ENCODE measurements at places on chromosomes 2 and 18. TPM values are rescaled to one million over a fixed set of nuclear protein-coding genes. Genes with fewer than 3 reads are reported as not detected.

Gene LIMS4
- total RNA-seq, result 0.33 TPM

- DNase-seq, result peak; percentile 19
- peaks cover 58% of the 10 kb centered on the region for H3K4me1 ChIP-seq
- H3K4me3 ChIP-seq, result no peak overlapping the region
Observed at GRCh38 chr2:162114271-162114670, 37.8 kb downstream of the GCG start.

GRCh38 chr2:214747992-214748391, 61.5 kb downstream of the BARD1 start:
- no peak overlapping the region for H3K27ac ChIP-seq
- no peaks in the 10 kb centered on the region for H3K4me1 ChIP-seq
- no peak for DNase-seq
- peaks cover 36% of the 10 kb centered on the region for H3K36me3 ChIP-seq
- no peaks in the 10 kb centered on the region for H3K27me3 ChIP-seq

DNA sequence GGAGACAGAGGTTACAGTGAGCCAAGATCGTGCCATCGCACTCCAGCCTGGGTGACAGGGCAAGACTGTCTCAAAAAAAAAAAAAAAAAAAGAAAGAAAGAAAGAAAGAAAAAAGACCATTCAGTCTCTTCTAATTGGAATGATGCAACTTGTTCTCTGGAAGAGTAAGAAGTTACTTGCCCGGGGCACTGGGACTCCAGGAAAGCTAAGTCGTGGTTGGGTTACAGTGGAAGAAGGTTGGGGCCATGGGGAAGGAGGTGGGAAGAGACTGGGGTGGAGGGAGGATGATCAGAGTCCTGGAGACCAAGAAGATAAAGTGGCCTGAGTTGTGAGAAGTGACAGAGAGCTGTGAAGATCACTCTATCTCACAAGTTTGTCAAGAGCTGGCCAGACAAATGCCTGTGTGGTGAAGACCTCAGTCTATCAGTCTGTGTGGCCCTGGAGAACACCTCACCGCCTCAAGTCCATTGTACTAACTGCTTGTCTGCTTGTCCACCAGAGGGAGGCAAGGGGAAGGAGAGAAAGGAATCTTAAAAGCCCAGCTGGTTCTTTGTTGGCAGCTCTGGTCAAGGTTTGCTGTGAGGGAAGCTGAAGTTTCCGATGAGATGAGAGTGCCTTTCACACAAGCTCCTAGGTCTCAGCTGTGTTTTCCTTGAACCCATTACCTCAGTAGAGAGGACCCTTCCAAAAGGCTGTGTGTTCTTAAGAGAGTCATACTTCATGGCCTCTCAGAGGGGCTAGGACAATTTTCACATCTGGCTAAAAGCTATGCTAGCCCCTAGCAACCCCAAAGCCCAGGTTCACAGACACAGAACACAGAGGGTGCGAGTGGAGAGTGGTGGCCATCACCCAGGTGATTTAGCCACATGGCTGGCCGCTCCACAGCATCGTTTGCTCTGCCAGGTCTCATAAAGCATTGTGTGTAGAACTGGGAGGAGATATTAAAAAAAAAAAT, 72.0 kb upstream of the TMEM178A start:
- H3K36me3 ChIP-seq, result no peaks in the 10 kb centered on the region
- H3K4me3 ChIP-seq, result no peak overlapping the region
- DNase-seq, result peak; percentile 79
- H3K27me3 ChIP-seq, result no peaks in the 10 kb centered on the region

DNA sequence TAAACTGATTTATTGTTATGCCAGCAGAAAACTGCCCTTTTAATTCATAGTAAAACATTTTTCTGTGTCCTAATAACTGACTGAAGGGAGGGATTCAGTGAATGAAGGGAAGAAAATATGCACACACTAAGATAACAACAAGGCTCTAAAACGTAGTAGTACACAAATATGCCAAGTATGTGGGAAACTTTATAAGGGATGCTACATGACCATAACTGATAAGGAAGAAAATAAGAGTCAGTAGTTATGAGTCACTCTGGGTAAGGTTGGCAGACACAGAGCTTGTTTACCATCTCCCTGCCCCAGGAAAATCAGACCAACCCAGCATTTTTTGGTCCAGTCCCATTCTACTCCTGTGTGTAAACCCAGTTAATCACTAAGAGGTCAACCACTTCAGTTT, 124.2 kb downstream of the RPRM start:
- no peaks in the 10 kb centered on the region for H3K36me3 ChIP-seq
- peak; percentile 41 for DNase-seq
- H3K4me3 ChIP-seq, result no peak overlapping the region
- no peak overlapping the region for H3K27ac ChIP-seq
- no peaks in the 10 kb centered on the region for H3K27me3 ChIP-seq

Gene POU3F3
- total RNA-seq, result not detected

DNA sequence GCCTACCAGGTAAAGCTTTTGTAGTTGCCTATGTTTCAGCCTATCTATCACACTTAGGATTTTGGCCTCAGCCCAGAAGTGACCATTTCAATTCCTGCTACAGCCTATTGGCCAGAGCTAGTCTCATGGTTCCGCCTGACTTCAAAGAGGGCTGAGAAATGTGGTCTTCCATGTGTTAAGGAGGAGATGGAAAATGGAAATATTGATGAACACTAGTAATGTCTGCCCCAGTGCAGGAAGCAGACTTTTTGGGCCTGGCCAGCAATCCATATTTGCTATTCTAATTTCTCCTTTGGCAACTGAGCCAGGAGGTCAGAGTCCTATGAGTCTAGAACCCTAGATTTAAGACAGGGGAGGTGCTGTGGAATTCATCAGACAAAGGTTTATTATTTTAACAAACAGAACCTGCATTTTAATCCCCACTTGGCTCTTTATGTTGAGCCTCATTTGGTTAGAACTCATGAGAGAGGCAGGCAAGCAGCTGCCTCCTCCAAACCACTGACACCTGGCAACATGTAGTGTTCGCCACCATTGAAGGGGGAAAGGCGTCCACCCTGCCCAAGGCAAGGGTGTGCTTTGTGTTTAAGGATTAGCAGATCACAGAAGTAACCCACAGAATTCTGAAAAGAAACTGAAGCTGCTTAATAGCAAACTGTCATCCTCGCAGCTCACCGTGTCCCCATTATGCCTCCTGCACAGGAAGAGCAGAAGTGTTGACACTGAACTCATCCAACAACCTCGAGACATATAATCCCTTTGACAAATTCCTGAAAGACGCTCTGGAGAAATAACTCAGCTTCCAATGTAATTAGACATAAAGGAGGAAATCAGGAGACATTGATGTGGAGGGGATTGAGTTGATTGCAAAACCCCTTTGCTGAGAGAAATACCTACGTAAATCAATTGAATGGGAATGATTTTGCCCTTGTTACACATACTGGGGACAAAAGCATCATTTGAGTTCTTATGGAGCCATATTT, 47.7 kb upstream of the SCG2 start:
- no peaks in the 10 kb centered on the region for H3K27me3 ChIP-seq
- H3K27ac ChIP-seq, result no peak overlapping the region
- DNase-seq, result no peak
- no peaks in the 10 kb centered on the region for H3K4me1 ChIP-seq
- H3K36me3 ChIP-seq, result no peaks in the 10 kb centered on the region

Gene XIRP2
- total RNA-seq, result 0.11 TPM

DNA sequence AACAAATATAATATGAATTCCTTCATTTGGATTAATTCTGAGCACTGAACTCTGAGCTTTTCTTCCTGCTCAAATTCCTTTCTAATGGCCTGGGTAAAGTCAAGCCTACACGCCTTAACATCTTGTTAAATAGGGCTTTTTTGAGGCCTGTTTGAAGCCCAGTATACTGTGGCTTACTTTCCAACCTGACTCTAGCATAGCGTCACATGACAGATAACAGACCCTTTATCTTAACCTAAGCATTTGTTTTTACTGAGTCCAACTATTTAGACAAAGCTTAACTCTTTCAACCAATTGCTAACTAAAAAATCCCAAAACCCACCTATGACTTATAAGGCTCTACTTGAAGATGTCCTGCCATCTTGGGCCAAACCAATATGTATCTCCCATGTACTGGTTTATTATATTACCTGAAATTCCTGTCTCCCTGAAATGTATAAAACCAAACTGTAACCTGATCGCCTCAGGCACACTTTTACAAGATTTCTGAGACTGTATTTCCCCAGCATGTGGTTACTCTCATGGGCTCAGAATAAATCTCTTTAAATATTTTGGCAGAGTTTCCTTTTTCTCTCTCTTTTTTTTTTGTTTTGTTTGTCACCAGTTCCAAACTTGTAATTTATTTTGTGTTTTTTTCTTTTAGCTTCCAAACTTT, 271.1 kb upstream of the VWC2L start:
- H3K36me3 ChIP-seq, result no peaks in the 10 kb centered on the region
- H3K27ac ChIP-seq, result peak overlapping the region; percentile 44
- peaks cover 33% of the 10 kb centered on the region for H3K4me1 ChIP-seq
- peak; percentile 90 for DNase-seq
- no peaks in the 10 kb centered on the region for H3K27me3 ChIP-seq

DNA sequence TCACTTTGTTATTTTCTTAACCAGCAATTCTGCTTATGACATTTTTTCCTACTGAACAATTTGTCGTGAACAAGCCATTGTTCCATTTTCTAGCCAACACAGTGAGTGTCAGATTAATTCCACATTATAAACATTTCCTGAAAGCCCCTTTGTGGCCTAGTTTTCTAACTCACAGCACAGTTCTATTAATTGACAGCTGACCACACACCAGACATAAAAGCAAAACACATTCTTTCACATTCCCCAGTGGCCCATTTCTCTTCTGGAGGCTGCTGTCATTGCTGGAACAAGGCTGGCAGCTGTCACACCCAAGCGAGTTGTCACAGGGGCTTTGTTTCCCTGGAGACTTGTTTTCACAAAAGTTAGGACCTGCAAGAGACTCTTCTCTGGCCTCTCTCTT, 50.7 kb downstream of the RNF152 start:
- H3K4me1 ChIP-seq, result no peaks in the 10 kb centered on the region
- no peak for DNase-seq
- H3K4me3 ChIP-seq, result no peak overlapping the region
- H3K27ac ChIP-seq, result no peak overlapping the region
- H3K36me3 ChIP-seq, result no peaks in the 10 kb centered on the region

Gene NOSTRIN
- 0.69 TPM for total RNA-seq

Gene CTAGE1
- total RNA-seq, result not detected

GRCh38 chr18:77650799-77651385, 401.2 kb downstream of the GALR1 start:
- peak; percentile 65 for DNase-seq
- H3K27ac ChIP-seq, result no peak overlapping the region
- no peak overlapping the region for H3K4me3 ChIP-seq
- no peaks in the 10 kb centered on the region for H3K36me3 ChIP-seq

GRCh38 chr2:208358758-208359631, 47.6 kb upstream of the PTH2R start:
- no peak for DNase-seq
- no peak overlapping the region for H3K4me3 ChIP-seq
- H3K27ac ChIP-seq, result no peak overlapping the region
- H3K27me3 ChIP-seq, result no peaks in the 10 kb centered on the region
- H3K4me1 ChIP-seq, result peaks cover 13% of the 10 kb centered on the region

DNA sequence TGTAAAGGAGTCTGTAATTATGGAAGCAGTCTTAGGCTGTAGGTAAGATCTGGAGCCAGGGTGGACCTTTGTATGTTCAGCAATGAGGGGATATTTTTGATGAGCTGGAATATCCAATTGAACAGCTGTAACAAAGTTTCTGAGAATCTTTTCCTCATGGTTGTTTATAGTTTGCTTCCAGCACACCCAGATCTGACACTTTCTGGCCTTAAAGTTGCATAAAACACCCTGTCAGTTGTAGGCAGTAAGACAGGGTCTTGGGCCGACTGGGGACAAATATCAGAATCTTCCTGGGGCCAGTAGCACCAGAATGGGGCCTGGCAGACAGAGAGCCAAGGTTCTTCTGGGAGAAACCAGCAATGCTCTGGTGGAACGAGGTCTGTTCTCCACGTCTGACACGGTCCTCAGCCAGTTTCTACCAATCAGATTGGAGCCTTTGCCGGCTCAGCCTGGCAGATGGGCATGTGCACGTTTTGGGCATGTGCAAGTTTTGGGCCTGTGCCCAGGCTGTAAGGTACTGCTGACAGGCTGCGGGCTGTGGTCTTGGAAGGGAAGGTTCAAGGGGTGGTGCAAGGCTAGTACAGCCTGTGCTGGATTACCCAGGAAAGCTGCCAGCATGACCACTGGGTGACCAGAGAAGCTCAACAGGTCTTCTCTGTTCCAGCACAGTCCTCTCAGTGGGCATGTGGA, 89.8 kb downstream of the PRKCE start:
- H3K4me1 ChIP-seq, result no peaks in the 10 kb centered on the region
- H3K27ac ChIP-seq, result no peak overlapping the region
- H3K4me3 ChIP-seq, result no peak overlapping the region

DNA sequence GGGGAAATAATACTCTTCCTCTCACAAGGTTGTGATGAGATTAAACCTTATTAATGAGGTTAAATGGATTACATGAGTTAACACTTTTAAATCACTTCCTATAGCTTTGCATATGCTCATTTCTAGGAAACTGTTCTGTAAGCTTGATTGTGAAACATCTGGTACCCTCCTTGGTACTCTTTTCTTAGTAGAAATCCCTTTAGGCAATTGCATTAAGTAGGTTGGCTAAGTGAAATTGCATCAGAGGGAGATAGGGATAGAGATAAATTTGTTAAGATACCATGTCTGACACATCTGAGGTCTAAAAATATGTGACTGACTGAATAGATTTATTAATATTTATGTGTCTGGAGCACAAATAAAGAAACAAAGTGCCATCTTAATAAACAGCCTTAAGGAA, 275.9 kb upstream of the MAP2 start:
- no peak overlapping the region for H3K4me3 ChIP-seq
- no peaks in the 10 kb centered on the region for H3K4me1 ChIP-seq
- no peak for DNase-seq

DNA sequence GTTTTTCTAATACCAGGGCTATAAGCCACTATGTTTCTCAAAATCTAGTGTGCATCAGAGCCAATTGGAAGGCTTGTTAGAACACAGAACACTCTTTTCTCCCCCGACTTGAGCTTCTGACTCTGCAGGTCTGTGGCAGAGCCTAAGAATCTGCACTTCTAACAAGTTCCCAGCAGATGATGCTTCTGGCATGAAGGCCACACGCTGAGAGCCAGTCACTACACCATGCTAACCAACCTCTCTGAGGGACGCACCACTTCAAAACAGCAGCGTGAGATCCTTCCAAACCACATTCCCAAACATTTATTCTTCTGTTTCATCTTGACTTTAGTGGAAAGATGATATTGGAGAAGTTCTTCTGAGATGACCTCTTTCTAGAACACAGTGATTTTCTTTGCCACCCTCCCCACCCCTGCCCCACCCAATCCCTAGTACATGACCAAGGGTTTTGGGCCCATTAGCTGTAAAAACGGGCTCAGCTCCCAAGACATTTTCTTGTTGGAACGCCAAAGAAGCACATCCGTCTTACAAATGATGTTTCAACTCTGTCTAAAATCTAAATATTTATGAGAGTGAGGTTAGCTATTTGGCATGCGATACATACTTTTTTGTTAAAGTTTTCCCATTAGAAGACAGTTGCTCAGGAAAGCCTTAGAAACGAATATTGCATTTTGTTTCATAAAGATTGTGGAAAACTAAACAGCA, 391.9 kb downstream of the TMEM182 start:
- peaks cover 39% of the 10 kb centered on the region for H3K27me3 ChIP-seq
- H3K4me1 ChIP-seq, result no peaks in the 10 kb centered on the region
- H3K27ac ChIP-seq, result no peak overlapping the region
- no peaks in the 10 kb centered on the region for H3K36me3 ChIP-seq

- no peaks in the 10 kb centered on the region for H3K27me3 ChIP-seq
- H3K36me3 ChIP-seq, result no peaks in the 10 kb centered on the region
- no peak overlapping the region for H3K27ac ChIP-seq
- DNase-seq, result no peak
- H3K4me3 ChIP-seq, result no peak overlapping the region
Observed at GRCh38 chr2:76567478-76567877, 856.8 kb upstream of the GCFC2 start.

- DNase-seq, result peak; percentile 75
- H3K27ac ChIP-seq, result peak overlapping the region; percentile 89
- H3K27me3 ChIP-seq, result no peaks in the 10 kb centered on the region
- H3K36me3 ChIP-seq, result no peaks in the 10 kb centered on the region
Observed at GRCh38 chr2:150076281-150076680, 411.2 kb downstream of the RND3 start.
